ENCODE measurements at places on chromosomes 12 and 14.

DNA sequence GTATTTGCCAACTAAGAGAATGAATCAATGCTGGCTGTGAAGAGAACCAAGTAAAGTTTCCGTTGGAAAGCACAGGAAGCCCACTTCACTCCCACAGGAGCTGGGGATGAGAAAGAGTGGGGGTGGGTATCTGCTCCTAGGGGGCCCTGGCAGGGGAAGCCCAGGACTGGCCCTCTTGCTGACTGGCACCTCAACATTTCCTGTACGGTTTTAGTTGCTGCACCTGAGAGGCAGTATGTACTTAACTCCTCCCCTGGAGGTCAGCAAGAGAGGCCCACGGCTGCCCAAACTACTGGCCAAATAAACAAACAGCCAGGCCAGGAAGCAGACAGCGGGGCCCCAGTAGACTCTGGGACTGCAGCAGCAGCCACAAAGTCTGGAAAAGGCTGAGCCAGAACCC, 33.8 kb upstream of the VWF start:
- DNase-seq = no peak

GRCh38 chr12:111368291-111368787, 556 bp downstream of the PHETA1 start:
- DNase-seq = no peak

GRCh38 chr14:95238487-95239298, 81.0 kb downstream of the CLMN start:
- DNase-seq = no peak

DNA sequence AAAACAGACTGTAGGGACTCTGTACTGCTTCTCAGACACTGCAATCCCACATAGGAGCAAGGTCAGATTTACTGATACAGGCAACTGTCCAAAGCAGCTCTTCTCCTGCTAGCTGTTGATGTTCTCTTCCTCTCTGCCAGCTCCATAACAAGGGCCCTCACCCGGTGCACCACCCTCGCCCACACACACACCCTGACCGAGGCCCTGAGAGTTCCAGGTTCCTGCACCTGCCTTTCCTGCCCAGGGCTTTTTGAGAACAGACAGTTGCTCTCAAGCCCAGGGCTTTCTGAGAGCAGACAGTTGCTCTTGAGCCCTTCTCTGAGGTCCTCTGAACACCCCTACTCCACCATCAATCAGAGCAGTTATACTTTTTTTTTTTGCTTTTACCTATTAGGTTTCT, 233.8 kb upstream of the GARIN6 start:
- DNase-seq = no peak

DNA sequence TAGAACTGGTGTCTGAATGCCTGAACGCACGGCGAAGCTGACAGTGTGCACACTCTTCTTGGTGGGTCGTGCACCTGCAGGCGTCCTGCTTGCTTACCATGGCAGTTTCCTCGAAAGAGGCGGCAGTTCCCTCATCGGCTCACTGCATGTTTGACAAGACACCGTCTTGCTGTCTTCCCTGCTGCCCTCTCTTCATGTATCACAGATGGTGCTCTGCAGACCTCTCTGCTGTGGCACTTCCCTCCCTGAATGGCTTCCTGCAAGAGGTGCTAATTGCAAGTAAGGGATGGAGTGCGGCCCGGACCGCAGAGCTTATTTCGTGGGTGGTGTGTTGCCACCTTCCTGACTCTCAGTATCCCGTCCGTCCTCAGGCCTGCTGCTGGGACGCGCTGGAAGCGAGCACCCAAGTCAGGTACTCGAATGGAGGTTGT, 156.7 kb upstream of the RTL1 start:
- DNase-seq = no peak

DNA sequence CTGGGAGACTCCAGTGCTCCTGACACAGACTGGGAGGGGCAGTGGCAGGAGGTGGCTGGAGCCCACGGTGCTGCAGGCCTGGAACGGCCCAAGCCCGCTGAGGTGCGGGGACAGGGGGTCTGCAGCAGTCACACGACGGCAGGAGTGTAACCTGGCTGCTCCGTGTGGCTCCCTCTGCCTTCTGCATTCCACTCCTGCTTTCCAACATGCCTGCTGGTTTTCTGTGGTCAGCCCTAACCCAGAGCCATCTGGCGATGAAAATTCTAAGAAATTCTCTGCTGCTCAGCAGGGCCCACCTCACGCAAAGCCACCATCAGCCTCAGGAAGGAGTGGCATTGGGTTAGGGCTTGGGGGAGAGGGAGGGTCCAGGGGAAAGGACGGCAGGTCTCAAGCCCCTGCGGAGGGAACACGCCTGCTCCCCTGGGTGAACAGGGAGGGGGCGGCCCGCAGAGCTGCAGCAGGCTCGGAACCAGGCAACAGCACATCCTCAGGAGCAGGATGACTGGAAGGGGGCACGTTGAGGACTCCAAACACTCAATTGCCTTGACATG, 5.0 kb upstream of the FBRSL1 start:
- DNase-seq = no peak

- DNase-seq = no peak
Measured at GRCh38 chr12:2922329-2922728, 31.6 kb downstream of the TULP3 start.

- peak; percentile 29 for DNase-seq
Measured at GRCh38 chr14:102316338-102316742, 3.2 kb upstream of the ZNF839 start.

GRCh38 chr12:102946042-102946441, 11.4 kb upstream of the ASCL1 start:
- DNase-seq = no peak

GRCh38 chr12:79299447-79300198, 391.1 kb downstream of the PAWR start:
- DNase-seq = no peak

DNA sequence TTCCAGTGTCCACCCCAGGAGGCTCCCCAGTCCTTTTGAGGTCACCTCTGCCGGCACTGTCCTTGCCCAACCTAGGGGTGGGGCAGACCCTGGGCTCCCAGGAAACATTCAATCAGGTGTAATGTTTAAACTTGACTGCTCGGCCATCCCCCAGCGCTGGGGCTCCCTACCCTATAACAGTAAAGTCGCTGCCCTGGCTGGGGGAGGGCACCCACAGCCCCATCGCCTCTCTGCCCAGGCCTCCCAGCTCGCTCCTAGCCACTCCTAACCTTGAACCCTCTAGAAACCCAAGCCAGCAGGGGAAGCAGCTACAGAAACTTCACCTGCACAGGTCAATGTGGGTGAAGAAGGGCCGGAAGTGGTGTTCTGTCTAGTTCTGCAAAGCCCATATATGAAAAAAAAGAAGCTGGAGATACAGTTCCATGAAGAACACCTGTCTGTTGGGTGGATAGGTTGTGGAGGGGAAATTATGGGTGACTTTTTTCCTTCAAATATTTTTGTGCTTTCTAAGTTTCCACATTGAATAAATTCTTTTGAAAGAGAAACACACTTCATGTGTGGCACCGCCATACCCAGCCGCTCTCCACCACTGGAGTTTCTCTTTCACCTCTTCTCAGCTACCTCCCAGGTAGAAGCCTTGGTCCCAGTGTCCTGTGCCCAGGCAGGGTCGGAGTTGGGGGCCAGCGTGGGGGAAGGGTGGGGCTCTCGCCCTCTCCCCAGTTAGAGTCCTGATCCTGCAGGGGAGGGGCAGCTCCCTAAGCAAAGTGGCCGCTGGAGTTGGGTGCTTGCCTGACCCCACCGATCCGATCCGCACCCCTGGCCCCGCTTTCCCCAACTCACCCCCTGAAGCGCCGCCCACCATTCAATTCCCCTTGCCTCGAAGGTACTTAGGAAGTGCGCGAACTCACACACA, 1.1 kb downstream of the CLMN start:
- no peak for DNase-seq

GRCh38 chr14:38405851-38406635, 150.2 kb upstream of the CLEC14A start:
- peak; percentile 30 for DNase-seq

GRCh38 chr14:67955261-67955660, 135.7 kb downstream of the RAD51B start:
- no peak for DNase-seq

- DNase-seq = no peak
Measured at GRCh38 chr12:11877869-11878780, 192.6 kb upstream of the BCL2L14 start.

DNA sequence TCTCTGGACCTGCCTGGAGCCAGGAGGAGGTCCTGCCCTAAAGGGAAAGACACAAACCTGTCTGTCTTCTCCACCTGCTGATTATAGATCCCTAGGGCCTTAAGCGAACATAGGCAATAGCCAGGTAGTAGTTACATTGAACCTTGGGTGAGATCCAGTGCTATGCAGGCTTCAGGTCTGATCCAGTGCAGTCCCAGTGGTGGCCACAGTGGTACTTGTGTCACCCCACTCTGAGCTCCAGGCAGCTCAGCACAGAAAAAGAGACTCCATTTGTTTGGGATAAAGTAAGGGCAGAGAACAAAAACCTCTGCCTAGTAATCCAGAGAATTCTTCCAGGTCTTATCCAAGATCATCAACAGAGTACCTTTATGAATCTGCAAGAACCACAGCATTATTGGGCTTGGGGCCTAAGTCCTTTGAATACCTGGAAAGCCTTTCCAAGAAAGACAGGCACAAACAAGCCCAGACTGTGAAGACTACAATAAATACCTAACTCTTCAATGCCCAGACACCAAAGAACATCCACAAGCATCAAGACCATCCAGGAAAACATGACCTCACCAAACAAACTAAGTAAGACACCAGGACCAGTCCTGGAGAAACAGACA, 60.4 kb upstream of the KTN1 start:
- DNase-seq = no peak

DNA sequence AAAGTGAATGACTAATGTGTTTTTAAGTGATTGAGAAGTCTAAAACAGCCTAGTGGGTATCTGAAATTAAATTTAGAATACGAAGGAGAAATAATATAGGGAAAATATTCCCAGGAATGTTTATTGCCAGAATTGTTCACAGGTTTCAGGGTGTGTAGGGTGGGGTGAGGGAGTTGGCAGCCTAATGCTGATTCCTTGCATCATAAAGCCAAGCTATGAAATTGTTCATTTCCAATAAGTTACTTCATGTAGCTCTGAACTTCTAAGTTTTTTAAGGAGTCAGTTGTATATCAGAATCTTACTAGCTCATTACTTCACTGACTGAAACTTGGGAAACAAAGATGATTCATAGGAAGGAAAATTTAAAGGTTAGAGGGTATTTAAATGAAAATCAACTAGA, 56.4 kb downstream of the RAB35 start:
- DNase-seq = no peak

GRCh38 chr12:132095520-132096409, 48.4 kb downstream of the DDX51 start:
- no peak for DNase-seq

DNA sequence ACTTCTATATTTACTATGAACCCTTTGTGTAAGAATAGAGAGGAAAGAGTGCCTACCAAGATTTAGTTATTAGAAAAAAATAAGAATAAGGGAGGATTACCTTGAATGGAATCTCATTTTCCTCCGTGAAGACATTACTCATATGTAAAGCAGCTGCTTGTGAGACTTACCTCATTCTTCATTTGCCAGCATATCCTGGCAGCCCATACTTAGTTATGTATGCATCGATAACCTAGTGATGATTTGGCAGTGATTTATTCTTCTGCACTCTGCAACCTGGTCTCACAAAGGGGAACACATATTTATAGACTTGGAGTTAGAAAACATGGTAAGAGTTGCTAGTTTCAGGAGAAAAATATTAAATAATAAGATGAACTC, 56.8 kb downstream of the LRFN5 start:
- peak; percentile 24 for DNase-seq

- DNase-seq = peak; percentile 93
Measured at GRCh38 chr14:96104469-96105057, 65.4 kb downstream of the C14orf132 start.

- DNase-seq = no peak
Measured at GRCh38 chr12:121202407-121203355, 7.2 kb upstream of the P2RX4 start.

DNA sequence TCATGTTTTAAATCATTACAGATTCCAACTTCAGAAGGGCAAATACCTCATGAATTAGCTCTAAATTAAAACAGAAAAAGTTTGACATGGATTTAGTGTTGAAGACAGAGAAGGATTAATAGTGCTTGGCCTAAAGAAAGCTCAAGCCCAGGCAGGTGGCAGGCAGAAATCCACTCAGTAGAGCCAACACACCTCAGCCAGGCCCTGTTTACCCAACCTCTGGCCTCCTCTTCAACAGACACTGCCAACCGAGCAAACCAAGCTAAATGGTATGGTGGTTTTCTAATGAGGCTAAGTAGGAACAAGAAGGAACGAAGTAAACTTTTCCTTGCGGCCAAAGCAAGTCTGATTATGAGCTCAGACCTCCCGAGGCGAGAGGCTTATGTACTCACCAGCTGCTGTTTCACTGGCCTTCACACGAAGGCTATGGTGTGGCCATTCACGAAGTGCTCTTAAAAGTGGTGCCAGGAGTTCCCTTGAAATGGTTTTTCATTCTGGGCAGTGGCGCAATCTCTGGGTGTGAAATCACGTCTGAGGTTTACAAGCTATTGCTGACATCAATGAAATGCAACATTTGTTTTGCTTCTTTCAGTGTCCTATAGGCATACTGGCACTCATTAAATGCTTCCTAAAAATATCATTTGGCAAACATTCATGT, 124.1 kb upstream of the LGR5 start:
- DNase-seq = no peak

DNA sequence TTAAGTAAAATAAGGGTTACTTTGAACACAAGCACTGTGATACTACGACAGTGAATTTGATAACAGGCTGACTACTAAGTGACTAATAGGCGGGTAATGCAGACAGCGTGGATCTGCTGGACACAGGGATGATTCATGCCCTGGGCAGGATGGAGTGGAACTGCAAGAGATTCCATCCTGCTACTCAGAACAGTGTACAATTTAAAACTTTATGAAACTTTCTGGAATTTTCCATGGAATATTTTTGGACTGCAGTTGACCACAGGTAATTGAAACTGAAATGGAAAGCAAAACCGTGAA, 46.0 kb downstream of the YEATS4 start:
- no peak for DNase-seq

DNA sequence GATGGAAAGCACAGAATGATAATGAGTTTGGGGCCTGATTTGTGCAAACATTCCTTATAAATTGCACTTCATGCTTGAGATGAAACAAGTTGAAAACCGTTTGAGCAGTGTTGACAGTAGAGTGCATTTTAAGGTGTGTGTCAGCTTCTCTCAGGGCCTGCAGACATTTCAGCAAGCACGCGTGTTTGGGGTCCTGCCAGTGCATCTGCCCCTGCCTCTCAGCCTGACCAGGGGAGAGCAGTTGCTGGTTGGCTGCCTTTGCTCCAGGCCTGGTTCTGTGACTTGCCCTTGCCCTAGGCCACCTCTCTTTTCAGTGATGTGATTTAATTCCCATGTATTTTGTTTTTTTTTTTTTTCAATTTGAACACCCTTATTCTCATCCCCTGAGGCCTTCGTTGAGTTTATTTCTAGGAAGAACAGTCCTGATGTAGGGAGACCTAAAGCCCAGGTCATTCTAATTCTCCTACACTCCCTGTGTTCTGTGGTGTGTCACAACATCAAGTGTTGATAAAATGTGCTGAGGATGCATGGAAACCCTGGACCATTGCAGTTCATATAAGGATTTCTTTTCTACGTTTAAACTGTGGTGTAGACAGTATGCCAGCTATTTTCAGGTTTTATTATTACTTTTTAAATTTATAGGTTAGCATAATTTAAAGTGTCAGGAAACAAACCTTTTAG, 40.1 kb upstream of the AMN start:
- DNase-seq = no peak

GRCh38 chr12:49521389-49521788, 17.4 kb upstream of the KCNH3 start:
- no peak for DNase-seq
